Erythroblast (primary cell): ENCODE measurements at places on chromosomes 11 and 22.

GRCh38 chr11:108007819-108008218 lies 879 bp upstream of the CUL5 start:
- DNase-seq = no peak

- peak; percentile 40 for DNase-seq
Measured at GRCh38 chr22:27318516-27318915, 483.0 kb downstream of the MN1 start.

DNA sequence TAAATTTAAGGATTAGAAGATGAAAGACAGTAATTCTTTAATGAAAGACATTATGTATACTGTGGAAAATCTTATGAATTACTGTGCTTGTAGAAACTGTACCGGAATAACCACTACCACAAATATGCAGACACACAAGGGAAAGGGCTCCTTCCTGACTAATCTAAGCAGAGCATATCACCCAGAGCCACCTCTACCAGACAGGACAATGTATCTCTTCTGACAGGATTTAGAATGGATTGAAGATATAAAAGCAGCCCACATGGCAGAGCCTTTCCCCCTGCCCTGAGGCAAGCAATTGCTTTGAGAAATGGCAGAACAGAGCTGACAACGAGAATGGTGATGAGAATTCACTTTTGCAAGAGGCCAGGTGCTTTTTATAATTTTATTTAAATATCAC lies 144.1 kb downstream of the NOX4 start:
- DNase-seq = no peak

DNA sequence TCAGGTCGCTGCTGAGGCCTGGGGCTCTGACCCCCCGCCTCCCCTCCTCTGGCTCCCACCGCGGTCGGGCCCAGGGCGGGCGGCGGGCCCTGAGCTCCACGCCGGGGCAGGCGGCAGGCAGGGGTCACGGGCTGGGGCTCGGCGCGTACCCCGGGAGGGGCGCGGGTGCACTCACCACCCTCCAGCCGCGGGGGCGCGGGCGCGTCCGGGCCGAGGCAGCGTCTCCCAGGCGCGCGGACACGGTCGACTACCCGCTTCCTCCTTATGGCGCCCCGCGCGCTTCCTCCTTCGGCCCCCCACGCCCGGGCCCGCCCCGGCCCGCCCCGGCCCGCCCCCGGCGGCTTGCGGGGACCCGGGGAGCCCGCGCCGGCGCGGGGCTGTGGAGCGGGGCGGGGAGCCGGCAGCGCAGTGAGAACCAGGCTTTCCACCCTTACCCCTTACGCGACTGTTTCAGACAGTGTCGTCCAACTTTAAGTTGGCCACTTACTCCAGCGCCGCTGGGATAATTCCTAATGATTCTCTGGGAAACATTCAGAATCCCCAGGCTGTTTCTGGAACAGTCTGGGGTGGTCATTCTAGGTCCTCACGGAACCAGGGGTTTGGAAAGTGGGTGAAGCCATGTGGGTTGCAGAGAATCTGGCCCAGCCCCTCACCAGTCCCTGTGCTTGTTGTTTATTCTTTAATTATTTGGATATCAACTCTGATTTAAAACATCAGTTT lies at the start of gene BID:
BID (minus strand) TSS at position 264 of the 720 bp plus-strand sequence. CDS start 24,353 bp downstream, outside the sequence.
- peak; percentile 50 for DNase-seq

DNA sequence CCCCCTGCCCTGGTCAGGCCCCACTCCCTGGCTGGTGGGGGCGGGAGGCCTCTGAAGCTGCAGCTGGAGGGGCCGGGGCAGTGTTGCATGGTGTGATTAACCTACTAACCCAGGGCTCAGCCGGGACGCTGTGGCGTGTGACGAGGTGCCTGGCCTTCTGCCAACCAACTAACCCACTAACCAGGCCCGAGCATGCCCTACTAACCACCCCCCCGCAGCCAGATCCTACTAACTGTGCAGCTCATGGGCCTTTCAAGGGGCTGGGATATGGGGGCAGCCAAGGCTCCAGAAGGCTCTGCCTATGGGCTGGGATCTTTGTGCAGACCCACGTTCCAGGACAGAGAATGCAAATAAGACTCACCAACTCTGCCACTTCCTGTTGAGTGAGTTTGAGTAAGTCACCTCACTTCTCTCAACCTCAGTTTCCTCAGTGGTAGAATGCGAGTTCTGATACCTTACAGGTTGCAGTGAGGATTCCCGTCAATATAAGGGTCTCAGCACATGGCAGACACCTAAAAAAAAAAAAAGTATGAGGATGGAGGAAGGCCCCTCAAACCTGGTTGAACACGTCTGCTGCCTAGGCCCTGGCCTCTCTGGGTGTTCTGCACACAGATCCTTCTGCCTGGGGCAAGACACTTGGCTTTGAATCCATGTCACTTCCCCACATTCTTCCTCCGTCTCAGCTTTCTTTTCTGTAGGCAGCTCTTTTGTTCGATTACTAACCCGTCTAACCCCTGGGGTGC lies 14.1 kb downstream of the MIAT start:
- no peak for DNase-seq

- DNase-seq = no peak
Measured at GRCh38 chr11:113373306-113373705, 14.3 kb upstream of the ANKK1 start.

GRCh38 chr11:133968300-133968699 lies 11.5 kb upstream of the IGSF9B start:
- no peak for DNase-seq

DNA sequence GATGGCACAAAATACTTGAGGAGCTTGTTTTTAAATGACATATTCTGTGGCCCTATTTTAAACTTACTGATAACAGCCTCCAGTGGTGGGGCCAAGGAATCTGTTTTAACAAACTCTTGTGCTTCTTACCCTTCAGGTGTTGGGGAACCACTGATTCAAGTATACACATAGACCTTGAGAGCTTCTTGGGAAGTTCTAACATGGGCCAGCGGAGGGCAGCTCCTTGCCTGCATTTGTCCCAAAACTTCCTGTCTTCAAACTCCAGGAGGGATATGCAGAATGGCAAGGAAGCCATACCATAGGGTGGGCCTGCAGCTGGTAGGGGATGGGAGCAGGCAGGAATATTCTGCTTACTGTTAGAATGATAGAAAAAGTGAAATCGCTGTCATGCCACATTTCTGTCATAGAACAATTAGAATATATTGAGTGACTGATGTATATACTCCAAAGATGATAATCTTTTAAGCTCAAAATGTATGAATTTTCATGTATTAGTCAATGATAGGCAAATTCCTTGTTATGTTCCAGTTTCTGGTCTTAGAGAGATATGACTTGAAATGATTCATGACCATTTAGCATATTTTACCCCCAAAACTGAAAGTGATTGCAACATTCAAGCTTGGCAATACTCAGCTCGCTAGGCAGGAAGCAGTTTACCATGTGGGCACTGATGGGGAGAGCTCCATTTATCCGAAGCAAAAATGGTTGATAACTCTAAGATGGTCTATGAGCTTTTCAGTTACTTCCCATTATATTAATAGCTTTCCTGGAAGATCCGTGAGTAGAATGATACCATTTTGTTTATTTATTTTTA lies 9.2 kb downstream of the EXT2 start:
- DNase-seq = no peak

DNA sequence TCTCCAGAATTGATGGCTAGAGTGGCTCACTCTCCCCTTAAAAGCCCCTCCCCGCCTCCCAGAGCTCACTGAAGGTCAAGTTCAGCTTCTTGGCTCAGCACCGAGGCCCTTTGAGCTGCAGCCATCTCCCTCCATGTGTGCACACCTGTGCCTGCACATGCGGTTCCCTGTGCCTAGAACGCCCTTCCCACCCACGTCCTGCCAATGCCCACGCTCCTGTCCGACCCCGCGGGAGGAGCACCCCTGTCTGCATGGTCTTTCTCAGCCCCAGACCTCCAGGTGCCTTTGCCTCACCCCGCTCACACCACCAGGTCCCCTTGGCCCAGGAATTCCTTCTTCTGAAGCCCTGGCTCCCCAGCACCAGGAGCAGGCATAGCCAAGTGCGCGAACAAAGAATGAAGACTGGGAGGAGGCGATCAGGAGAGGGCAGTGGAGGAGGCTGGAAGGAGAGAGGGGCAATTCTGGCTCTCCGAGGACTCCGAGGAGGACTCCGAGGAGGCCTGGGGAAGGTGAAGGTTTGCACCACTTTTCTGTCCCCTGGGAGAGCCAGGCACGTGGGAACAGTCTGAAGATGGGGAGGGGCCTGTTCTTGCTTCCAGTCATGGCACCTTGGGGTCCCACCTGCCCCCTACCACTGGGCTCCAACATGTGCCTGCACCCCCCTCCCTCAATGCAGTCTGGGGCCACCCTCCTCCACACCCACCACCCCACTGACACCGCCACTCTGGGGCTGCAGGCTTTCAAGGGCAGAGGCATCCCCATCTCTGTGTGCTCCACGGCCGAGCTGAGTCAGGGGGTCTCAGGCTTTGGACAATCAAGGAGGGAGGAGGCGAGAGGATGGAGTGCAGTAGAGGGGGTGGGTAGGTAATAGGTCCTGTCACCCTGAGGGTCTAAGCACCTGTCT lies 17.7 kb downstream of the IGF2 start:
- DNase-seq = no peak
